ENCODE measurements at places on chromosomes 4 and X.

- no peak for DNase-seq
These were observed 40.5 kb downstream of the MED14 start for GRCh38 chrX:40694802-40695201.

- DNase-seq = no peak
These were observed 67.6 kb upstream of the FREM3 start for GRCh38 chr4:143768007-143768591.

GRCh38 chrX:66005830-66006449 is 33.9 kb downstream of the VSIG4 start:
- no peak for DNase-seq

DNA sequence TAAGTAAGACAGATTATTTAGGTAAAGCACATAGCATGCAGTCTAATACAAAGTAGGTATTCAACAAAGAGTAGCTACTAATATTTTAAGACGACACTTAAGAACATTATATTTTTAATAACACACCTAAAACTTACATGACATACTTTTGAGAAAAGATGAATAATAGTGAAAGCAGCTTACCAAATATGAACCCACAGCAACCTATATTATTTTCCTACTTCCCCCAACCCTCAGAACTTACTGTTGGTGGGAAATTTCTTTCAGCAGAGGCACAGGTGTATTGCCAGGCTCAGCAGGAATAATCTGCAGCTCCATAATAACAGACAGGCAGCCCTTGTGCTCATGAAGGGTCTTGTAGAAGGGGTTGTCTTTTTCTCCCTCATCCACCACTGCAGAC is 498.9 kb downstream of the GLUD2 start:
- no peak for DNase-seq

- no peak for DNase-seq
These were observed 19.6 kb downstream of the PRDM5 start for GRCh38 chr4:120902925-120903324.
